ENCODE measurements at places on chromosomes 12 and 14.

GRCh38 chr12:92138626-92139025 is 7.0 kb downstream of the BTG1 start:
- DNase-seq, result no peak

- DNase-seq, result no peak
These were observed 31.7 kb downstream of the UNC79 start for GRCh38 chr14:93462479-93462878.

GRCh38 chr12:62722971-62723680 is 211.8 kb downstream of the PPM1H start:
- DNase-seq, result no peak

GRCh38 chr12:41476499-41477439 is 288.6 kb downstream of the PDZRN4 start:
- DNase-seq, result no peak

DNA sequence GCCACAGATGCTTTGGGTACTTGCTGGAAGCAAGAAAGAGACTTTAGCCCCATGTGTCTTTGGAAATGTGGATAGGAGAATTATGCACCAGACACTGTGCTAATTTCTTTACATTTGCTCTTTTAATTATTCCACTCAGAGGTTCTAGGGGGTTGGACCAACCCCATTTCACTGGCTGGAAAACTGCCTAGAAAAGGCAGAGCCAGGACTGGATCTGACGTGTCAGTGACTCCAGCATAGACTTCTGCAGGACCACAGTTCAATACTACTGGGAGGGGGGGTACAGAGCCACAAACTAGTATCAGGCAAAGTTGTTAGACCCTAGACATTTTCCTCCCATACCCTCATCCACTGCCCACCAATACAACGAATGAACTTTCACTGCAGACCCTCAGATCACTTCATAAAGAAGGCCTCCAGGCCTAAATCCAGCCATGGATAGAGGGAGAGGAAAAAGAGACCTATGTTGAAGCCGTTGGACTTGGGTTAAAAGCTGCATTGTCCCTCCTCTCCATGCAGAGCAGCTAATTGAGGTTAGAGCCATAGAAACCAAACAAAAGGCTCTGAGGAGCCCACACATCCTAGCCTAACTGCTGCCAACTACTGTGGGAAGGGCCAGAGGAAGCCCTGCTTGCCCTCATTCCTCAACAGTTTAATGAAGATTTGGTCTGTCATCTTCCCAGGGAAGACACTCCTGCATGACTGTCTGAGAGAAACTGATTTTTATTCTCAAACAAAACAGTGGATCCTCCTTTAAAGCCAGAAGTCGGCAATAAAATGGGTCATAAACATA is 68.7 kb downstream of the STON2 start:
- DNase-seq, result no peak

- DNase-seq, result no peak
These were observed 89.4 kb downstream of the R3HDM2 start for GRCh38 chr12:57341275-57341990.

DNA sequence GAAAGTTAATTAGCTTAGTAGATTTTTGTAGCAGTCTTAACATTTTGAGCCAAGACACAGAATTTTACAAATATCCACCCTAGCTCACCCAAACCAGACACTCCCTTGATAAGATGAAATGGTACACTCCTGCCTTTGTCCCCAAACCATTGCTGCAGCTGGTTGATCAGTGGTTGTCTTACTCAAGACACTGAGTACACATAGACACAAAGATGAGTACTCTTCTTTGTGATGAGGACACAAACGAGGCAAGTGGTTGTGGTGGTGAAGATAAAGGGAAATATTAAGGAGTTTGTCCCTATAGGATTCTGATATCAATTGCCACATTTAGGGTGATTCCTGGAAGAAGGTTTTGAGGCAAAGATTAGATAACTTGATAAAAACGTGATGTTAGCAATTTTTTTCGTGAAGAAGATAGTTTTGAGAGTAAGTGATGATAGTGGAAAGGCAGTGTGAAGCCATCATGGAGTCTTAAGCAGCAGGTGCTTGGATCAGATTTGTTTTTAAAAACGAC is 21.4 kb upstream of the ATP2B1 start:
- DNase-seq, result no peak

DNA sequence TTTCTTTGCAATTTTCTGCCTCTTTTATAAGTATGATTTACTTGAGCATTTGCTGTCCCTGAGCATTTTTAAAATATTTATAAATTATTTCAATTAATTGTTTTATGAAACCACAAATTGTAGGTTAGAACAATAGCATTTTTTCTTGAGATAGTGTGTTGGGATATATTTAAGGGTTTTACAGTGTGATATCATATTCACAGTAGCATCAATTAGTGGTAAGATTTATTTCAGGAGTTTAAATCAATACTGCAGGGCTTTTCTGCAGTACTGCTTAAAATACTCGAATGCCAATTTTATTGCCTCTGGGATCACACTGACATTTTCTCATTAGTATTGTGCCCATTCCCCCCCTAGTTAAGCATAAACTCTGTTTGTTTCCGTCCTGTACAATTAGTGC is 82.2 kb downstream of the BHLHE41 start:
- DNase-seq, result no peak

DNA sequence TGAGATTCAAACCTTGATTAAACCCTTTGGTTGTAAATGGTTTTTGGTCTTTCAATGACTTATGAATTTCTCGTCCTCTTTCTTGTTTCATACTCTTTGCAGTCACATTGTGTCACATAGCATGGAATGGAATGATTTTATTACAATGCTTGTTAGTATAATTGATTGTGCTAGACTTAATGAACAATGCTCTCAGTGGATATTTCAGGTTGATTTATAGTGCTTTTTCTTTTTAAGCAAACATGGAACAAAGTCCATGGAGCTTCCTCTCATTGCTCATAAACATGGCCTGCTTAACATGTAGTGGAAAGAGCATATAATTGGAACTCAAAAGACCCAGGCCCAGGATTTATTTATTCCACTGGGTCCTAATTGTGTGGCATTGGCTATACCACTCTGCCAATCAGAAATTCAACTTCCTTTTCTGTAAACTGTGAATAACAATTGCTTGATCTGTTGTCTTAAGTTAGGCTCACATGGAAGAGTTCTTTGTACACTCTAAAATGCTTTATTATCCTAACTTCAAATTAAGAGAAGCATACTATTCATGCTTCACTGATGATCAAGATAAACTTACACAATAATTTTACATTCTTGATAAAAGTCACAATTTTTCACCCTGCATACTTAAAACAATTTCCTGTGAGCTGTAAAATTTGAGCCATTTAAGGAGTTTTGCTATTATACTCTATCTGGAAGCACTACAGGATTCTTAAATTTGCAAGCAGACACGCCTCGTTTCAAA is 370.5 kb upstream of the PDE3A start:
- no peak for DNase-seq
